Fibroblast of the conjunctiva (primary cell): ENCODE measurements at places on chromosomes 7 and 10.

GRCh38 chr10:120945801-120946302 is 94.7 kb downstream of the WDR11 start:
- DNase-seq = no peak

- no peak for DNase-seq
These were observed 41.8 kb downstream of the INSIG1 start for GRCh38 chr7:155339474-155339873.

- DNase-seq = no peak
These were observed 29.2 kb upstream of the PPP2R2D start for GRCh38 chr10:131871673-131872005.

GRCh38 chr10:94024407-94024806 is 30.7 kb downstream of the PLCE1 start:
- DNase-seq = no peak

GRCh38 chr7:150340024-150340749 is 1.2 kb downstream of the RARRES2 start:
- DNase-seq = no peak

DNA sequence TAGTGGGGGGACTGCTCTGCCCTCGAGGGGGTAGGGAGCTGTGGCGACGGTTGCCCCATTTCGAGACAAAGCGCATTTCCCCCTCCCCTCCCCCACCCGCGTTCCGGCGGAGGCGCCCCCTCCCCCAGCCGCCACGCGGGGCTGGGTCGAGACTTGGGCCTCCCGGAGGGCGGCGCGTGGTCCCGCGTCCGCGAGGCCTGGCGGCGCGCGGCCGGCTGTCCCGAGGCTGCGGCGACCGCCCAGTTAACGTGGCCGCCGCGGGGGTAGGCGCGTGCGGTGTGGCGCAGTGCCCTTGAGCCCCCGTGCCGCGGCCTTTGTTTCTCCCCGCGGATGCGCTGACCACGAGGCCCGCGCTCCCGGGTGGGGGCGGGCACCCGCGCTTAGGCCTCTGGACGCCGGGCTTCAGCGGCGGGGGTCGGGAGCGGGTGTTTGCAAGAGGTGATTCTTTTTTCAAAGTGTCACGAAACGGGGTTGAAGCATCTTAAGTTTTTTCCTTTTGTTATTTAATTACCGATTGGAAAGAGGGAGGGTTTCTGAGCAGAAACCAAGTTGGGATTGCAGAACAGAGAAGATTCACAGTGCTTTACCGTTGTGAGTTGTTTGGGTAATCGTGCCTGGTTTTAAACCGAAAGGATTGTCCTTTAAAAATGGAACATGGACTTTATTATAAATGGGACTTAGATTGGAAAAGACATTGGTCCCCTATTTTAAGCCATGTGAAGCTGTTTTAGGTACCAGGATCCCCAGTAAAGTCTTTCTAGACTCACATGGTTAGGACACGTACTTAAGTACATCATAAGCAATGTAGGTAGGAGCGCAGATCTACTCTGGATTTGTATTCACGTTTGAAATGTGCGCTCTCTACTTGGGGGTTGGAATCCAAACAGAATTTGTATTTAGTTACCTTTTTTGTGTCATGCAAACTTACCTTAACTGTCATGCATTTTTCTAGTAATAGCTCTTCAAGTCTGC is 760 bp downstream of the CBX3 start:
- no peak for DNase-seq

DNA sequence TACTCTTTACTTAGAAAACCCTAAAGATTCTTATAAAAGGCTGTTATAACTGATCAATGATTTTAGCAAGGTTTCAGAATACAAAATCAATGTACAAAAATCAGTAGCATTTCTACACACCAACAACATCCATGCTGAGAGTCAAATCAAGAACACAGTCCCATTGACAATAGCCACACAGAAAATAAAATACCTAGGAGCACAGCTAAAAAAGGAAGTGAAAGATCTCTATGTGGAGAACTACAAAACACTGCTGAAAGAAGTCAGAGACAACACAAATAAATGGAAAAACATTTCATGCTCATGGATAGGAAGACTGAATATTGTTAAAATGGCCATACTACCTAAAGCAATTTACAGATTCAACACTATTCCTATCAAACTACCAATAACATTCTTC is 427.0 kb downstream of the KCNMA1 start:
- no peak for DNase-seq

DNA sequence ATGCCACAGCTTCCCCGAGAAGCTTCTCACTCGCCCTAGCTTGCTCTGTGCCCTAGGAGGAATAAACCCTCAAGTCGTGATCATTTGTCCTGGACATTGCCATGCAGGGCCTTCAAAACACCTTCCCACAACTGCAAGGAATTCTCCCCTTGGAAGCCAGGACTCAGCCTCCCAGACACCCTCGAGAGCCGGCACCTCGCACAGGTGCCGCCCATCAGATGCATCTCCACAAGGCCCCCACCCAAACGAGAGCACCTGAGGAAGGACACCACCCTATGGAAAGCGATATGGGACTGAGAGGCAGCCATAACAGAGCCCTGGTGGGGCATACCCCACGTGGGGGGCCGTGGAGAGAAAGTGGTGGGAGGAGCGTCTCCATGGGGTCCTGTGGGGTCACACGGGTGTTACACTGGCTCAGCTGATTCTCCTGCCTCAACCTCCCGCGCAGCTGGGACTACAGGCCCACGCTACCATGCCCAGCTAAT is 77.6 kb upstream of the FOXK1 start:
- DNase-seq = no peak

- DNase-seq = no peak
These were observed 36.6 kb downstream of the AP3M1 start for GRCh38 chr10:74114041-74114448.

DNA sequence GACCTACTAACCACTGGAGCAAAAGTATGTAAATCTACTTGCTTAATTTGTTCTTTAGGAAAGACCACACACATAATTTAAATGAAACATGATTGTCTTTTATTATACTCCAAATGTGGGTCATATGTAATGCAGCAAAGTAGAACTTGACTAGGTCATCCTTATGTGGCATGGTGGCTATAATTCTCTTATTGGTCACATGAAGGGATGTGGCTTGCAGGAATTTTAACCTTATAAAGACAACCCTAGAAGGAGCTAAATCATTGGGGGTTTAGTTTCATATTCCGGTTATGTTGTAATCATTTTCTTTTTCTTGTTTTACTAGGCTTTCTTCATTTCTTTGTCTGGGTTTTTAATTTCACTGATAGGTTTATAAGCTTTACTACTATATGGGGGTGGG is 93.9 kb downstream of the SEPTIN7 start:
- DNase-seq = no peak
